ENCODE measurements at places on chromosomes 6 and 20. TPM values are rescaled to one million over a fixed set of nuclear protein-coding genes. Genes with fewer than 3 reads are reported as not detected.

The EYA2 gene
- 0.12 TPM for total RNA-seq

The METTL24 gene
- total RNA-seq, result not detected

The SOBP gene
- total RNA-seq, result 0.91 TPM

DNA sequence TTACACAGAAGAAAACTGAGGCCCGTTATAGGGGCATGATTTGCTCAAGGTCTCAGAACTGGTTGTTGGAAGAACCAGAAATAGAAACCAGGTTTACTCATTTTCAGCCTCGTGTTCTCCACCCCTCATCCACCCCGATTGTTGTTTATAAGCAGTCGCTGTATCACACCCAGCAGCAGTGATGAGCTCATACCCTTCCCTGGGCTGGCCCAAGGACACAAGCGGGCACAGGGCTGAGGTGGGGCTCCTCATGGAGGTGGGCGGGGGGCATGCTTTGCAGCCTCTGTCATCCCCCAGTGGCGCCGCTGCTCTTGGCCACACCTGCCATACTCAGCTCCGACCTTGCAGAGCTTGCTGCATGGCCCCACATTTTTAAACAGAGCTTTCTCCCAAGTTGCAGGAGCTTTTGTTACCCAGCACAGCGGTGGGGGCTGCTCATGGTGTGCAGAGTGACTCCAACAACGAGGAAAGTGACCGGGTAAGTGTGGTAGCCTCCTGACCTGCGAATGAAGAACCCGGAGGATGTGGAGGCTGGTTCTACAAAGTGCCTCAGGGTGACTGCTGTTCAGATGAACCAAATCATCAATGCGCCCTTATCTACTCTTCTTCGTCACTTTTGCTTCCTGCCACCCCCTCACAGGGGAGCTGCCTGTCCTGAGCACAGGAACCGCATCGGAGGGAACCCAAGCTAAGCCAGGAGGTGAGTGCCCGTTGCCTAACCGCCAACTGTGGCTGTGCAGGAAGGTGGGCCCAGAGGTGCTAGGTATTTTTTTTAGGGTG is 43.6 kb upstream of the NKX2-2 start:
- peak overlapping the region; percentile 59 for H3K27ac ChIP-seq
- H3K36me3 ChIP-seq, result peaks cover 3% of the 10 kb centered on the region
- peak overlapping the region; percentile 78 for H3K4me3 ChIP-seq
- peak; percentile 50 for DNase-seq

- peaks cover 6% of the 10 kb centered on the region for H3K36me3 ChIP-seq
- no peaks in the 10 kb centered on the region for H3K27me3 ChIP-seq
- no peaks in the 10 kb centered on the region for H3K4me1 ChIP-seq
- peak overlapping the region; percentile 57 for H3K4me3 ChIP-seq
- peak; percentile 19 for DNase-seq
- no peak overlapping the region for H3K27ac ChIP-seq
Measured at GRCh38 chr20:29079769-29080690, 2177.4 kb upstream of the DEFB115 start.

DNA sequence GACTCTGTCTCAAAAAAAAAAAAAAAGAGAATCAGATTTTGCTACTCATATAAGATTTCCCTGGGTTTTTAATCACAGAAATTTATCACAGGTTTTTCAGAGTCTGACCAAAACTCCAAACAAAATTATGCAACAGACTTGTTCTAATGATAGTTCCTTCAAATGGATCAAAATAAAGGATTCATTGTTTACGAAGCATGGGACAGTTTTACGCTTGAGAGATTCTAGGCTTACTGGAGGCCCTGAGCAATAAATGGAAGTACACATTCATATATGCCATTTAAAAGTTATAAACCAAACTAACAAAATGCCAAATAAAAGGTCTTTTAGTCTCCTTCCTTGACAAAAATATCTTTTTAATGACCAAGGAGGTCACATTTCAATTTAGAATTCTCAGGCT is 245.1 kb upstream of the KCNQ5 start:
- peaks cover 5% of the 10 kb centered on the region for H3K27me3 ChIP-seq
- no peaks in the 10 kb centered on the region for H3K4me1 ChIP-seq
- no peak overlapping the region for H3K27ac ChIP-seq
- no peaks in the 10 kb centered on the region for H3K36me3 ChIP-seq

DNA sequence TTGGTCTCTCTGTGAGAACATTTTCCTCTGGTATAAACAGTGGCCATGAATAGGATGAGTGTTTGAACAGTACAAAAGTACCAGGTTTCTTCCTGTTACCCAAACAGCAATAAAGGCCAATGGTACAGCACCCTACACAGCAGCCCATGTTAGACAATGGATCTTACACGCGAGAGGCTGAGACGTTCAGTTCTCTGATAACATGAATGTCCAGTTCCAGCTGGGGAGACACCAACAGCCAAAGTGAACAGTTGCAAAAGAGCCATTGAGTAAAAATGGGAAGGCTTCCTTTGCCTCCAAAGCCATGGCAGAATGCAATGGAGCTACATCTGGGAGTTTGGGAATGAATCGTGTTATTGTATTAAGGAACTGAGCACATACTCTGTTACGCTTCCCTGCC is 246.8 kb upstream of the SGK1 start:
- H3K27me3 ChIP-seq, result peaks cover 8% of the 10 kb centered on the region
- no peak for DNase-seq
- H3K4me3 ChIP-seq, result no peak overlapping the region

DNA sequence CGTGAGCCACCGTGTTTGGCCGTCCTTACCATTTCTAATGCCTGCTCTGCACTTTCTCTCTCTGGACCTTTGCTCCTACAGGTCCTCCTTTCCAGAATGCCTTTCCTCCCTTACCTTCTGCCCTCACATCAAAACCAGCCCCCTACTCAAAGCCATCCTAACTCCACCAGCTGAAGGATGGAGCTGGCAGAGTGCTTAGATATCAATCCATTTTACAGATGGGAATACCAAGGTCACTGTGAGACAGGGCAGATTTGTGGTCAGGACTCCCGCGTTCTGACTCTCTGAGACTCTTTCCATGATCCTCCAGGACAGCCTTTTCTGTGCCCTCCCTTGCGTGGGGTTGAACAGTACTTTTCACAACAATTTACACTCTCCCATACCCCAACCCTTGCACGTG is 41.7 kb upstream of the SCRT2 start:
- H3K4me1 ChIP-seq, result no peaks in the 10 kb centered on the region
- no peak overlapping the region for H3K4me3 ChIP-seq
- H3K36me3 ChIP-seq, result no peaks in the 10 kb centered on the region
- H3K27me3 ChIP-seq, result peaks cover 28% of the 10 kb centered on the region

DNA sequence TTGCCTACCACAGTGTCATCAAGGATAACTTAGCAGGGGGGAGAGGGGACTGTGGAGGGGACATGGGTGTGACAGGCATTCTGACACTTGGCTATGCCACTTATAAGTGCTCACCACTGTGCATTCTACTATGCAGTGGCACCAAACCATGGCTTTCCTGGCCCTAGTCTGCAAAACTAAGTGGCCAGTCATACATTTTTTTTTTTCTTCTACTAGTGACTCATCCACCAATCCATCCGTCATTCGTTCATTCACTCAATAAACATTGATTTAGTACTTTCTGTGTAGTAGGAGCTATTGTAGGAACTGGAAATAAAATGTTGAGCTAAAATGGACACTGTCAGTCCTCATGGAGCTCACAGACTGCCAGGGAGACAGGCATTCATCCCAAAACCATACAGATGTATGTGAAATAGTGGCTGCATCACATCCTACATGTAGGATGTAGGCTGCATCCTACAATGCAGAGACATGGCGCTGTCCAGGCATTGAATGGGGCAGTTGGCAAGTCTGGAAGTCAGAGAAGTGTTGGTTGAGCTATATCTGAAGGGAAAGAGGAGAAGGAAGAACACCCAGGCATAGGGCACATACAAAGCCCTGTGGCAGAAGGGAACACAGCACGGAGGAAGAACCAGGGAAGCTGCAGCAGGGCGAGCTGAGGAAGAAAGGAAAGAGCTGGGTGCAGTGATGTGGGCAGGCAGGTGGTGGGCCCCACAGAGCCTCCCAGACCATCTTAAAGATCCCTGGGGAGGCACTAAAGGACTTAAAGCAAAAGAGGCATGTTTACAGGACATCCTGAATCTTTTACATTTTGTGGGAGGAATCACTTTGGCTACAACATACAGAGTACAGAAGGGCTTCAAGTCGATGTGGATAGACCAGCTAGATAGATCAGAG is 224.4 kb downstream of the UST start:
- H3K27ac ChIP-seq, result no peak overlapping the region
- H3K36me3 ChIP-seq, result no peaks in the 10 kb centered on the region
- no peak for DNase-seq
- no peak overlapping the region for H3K4me3 ChIP-seq

DNA sequence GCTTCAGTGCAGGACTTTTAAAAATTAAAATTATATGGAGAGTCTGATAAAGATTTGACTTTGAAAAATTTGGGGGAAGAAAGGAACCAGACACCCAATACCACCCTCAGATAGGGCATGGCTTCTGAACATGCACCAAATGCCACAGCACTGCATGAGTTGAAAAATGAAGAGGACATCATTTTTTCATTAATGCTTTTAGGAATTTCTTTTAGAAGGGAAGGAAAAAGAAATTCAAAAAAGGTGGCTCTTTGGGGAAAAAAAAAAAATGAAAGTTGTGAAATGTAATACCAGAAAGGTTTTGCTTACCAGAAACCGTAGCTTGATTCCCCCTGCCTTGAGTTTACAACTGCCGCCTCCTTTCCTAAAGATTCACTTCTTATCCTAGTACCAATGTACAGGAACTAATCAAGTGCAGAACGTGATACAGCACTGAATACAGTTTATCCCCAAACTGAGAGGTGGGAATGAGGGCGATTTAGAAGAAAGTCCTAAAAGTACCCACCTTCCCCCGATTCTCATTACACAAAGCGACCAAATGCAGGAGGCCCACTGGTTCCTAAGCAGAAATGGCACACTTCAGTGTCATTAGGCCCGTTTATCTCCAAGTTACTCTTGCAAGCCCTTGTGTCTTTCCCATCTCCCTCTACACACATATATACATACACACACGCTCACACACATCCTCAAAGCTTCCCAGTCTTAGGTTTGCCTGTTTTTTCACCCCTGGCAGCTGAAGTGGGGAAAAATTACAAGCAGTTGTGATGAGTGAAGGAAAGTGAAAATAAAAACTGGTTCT is 2.8 kb downstream of the PPP1R10 start:
- peaks cover 41% of the 10 kb centered on the region for H3K36me3 ChIP-seq
- H3K27me3 ChIP-seq, result no peaks in the 10 kb centered on the region
- peak overlapping the region; percentile 97 for H3K4me3 ChIP-seq
- H3K4me1 ChIP-seq, result peaks cover 74% of the 10 kb centered on the region

- H3K27me3 ChIP-seq, result peaks cover 7% of the 10 kb centered on the region
- no peak overlapping the region for H3K4me3 ChIP-seq
- no peaks in the 10 kb centered on the region for H3K36me3 ChIP-seq
- no peaks in the 10 kb centered on the region for H3K4me1 ChIP-seq
- H3K27ac ChIP-seq, result no peak overlapping the region
Measured at GRCh38 chr20:39452583-39453340, 490.6 kb downstream of the DHX35 start.

GRCh38 chr6:146948790-146949342 is 255.4 kb upstream of the STXBP5 start:
- H3K27me3 ChIP-seq, result no peaks in the 10 kb centered on the region
- DNase-seq, result no peak
- H3K36me3 ChIP-seq, result peaks cover under 1% of the 10 kb centered on the region

Data from activated T-cell treated with anti-CD3 and anti-CD28 coated beads, Interleukin-2, amount 50 U/mL, for 72 hours (primary cell).